ENCODE measurements at places on chromosomes 13 and 19. TPM values are rescaled to one million over a fixed set of nuclear protein-coding genes. Genes with fewer than 3 reads are reported as not detected.

The B3GNT3 gene
- polyA plus RNA-seq: not detected

The SIGLECL1 gene
- polyA plus RNA-seq: not detected

The TMEM59L gene
- 0.74 TPM for polyA plus RNA-seq

DNA sequence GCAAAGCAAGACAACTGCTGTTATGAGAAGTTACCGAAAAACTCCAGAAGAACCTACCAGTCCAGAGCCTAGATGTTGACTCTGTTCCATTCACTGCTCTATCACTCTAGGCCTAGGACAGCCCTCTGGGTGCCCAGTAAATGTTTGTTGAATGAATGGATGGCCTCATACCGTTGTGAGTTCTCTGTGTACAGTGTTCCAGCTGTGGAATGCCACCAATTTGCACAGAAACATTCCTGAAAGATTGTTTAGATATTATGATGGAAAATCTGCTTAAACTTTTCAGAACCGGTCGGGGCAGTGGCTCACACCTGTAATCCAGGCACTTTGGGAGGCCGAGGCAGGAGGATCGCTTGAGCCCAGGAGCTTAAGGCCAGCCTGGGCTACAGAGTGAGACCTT is 1.3 kb upstream of the FBL start:
- H3K27ac ChIP-seq: no peak overlapping the region
- no peaks in the 10 kb centered on the region for H3K36me3 ChIP-seq
- DNase-seq: no peak
- no peak overlapping the region for H3K4me3 ChIP-seq
- H3K4me1 ChIP-seq: peaks cover 39% of the 10 kb centered on the region

All from spleen (tissue), 13 donors.